ENCODE measurements at places on chromosomes 1 and 21.
A peak's percentile ranks its signal among the peaks of the same experiment; 100 is the strongest.

DNA sequence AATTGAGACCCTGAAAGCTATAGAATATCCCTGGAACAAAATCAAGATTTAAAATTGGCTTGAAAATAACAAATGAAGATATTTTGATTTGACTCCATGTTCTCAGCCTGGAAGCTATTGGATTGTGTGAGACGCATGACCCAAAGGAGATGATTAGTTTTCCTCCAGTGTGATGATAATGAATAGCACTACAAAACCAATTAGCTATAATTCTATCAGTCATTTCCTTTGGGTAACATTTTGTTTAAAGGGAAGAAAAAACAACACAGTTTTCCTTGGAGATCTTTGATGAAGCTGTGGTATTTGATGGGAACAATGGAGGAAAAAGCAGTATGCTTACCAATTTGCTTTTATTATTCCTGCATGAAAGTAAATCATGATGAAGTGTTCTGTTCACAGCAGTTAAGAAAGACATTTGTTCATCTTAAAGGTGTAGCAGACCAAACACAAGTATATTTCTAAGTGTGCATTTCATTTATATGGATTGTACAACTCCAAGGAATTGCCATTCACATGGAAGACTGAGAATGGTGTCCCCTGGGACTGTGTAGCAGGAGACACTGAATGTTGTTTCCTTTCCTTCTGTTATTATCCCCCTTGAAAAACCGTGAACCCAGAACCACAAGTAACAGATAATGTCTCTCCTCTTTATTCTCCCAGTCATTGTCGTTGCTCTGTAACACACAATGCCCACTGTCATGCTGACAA is 111.4 kb downstream of the CACHD1 start:
- no peaks in the 10 kb centered on the region for H3K36me3 ChIP-seq
- H3K27me3 ChIP-seq: no peaks in the 10 kb centered on the region
- no peak overlapping the region for H3K4me3 ChIP-seq
- no peak for DNase-seq
- H3K27ac ChIP-seq: no peak overlapping the region
- H3K4me1 ChIP-seq: no peaks in the 10 kb centered on the region

GRCh38 chr1:70504821-70505193 is 93.7 kb downstream of the CTH start:
- no peaks in the 10 kb centered on the region for H3K27me3 ChIP-seq
- no peaks in the 10 kb centered on the region for H3K4me1 ChIP-seq
- no peak overlapping the region for H3K27ac ChIP-seq
- H3K36me3 ChIP-seq: no peaks in the 10 kb centered on the region
- DNase-seq: no peak

DNA sequence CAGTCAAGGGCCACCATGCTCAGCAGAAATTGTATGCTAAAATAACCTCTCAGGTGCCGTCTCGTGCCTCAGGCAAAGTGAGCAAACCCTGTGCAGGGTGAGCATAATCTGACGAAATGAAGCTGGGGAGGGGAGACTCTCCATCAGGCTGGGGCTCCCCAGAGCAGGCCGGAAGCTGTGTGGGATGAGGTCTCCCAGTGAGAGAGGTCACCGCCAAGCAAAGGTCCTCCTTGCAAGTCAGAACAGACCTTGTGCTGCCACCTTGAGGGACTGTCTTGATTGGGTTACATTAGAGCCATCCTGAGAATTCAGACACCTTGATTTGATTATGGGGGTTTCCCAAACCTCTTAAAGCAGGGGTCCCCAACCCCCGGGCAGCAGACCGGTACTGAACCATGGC is 64.2 kb downstream of the ZNF684 start:
- H3K4me3 ChIP-seq: no peak overlapping the region
- DNase-seq: no peak
- H3K27me3 ChIP-seq: no peaks in the 10 kb centered on the region

- no peak for DNase-seq
- H3K36me3 ChIP-seq: peaks cover 42% of the 10 kb centered on the region
- H3K4me3 ChIP-seq: no peak overlapping the region
- no peak overlapping the region for H3K27ac ChIP-seq
- H3K4me1 ChIP-seq: no peaks in the 10 kb centered on the region
- no peaks in the 10 kb centered on the region for H3K27me3 ChIP-seq
Measured at GRCh38 chr1:67020304-67020703, 33.6 kb downstream of the SLC35D1 start.

- no peak overlapping the region for H3K27ac ChIP-seq
- no peak for DNase-seq
- H3K4me3 ChIP-seq: no peak overlapping the region
- no peaks in the 10 kb centered on the region for H3K36me3 ChIP-seq
- H3K4me1 ChIP-seq: no peaks in the 10 kb centered on the region
Measured at GRCh38 chr1:232589812-232590743, 39.9 kb downstream of the SIPA1L2 start.

GRCh38 chr1:207051191-207051943 is at the start of gene YOD1:
Gene YOD1, minus strand, starts transcription at chr1:207051208. Its CDS starts 178 bp downstream, at chr1:207051030.
- no peaks in the 10 kb centered on the region for H3K27me3 ChIP-seq
- peaks cover 11% of the 10 kb centered on the region for H3K4me1 ChIP-seq
- H3K4me3 ChIP-seq: peak within 1 kb of the TSS; percentile 83
- no peak for DNase-seq
- H3K36me3 ChIP-seq: no peaks in the 10 kb centered on the region

All from naive thymus-derived CD4-positive, alpha-beta T cell (primary cell).